ENCODE measurements at places on chromosomes 12 and 14.

- DNase-seq = peak; percentile 80
These were observed 92.9 kb downstream of the FAR2 start for GRCh38 chr12:29241821-29242591.

GRCh38 chr12:5705791-5706190 lies 239.3 kb downstream of the ANO2 start:
- no peak for DNase-seq

- no peak for DNase-seq
These were observed 16.7 kb downstream of the AK7 start for GRCh38 chr14:96408608-96409007.

- DNase-seq = peak; percentile 23
These were observed 105.6 kb downstream of the GPR135 start for GRCh38 chr14:59359431-59360124.

DNA sequence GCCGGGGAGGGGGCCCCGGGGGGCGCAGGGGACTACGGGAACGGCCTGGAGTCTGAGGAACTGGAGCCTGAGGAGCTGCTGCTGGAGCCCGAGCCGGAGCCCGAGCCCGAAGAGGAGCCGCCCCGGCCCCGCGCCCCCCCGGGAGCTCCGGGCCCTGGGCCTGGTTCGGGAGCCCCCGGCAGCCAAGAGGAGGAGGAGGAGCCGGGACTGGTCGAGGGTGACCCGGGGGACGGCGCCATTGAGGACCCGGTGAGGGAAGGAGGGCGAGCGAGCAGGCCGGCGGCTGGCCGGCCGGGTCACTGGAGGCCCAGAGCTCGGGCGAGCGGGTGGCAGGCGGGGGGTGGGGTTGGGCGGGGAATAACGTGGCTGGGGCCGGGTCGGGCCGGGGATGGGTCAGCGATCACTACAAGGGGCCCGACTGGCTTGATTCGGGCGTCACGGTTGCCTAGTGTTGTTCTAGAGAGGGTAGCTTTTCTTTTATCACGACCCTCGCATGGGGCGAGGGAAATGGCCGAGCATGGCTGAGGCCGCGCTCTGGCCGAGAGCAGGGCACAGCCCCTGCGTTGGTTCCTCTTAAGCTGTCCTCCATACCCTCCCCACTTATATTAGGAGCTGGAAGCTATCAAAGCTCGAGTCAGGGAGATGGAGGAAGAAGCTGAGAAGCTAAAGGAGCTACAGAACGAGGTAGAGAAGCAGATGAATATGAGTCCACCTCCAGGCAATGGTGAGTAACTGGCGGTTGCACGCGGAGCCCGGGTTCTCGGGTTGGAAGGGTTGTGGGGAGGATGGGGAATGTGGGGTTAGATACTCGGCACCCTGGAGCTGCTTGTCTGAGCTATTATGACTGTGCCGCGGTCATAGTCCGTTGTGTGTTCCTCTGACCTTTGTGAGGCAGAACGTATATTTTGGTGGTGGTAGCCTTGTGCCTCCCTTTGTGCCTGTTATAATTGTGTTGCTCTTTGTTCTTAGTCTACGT lies 603 bp downstream of the PABPN1 start:
- DNase-seq = peak; percentile 57

GRCh38 chr12:83084516-83085234 lies 398.0 kb downstream of the TMTC2 start:
- no peak for DNase-seq

DNA sequence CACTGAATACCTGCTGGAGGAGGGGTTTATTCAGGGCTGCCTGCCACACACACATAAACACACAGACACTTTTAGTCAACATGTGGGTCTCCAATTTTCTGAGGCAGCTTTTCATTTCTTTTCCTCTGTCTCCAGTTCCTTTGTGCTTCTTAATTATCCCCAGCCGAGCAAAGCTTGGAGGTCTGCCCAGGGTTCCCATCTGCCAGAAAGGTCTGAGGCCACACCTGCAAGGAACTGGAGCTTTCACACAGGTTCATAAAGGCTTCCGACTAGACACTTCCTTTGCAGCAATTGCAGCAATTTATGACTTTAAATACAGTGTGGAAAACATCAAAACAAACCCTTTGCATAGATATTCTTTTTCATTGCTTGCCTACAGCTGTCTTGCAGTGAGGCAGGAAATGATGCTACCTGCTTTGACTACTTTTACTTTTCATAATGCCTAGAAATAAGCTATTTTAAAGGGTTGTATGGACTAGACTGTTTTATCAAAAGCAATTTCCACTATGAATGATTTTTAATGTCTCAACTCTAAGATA lies 1318.9 kb downstream of the AACS start:
- DNase-seq = no peak

DNA sequence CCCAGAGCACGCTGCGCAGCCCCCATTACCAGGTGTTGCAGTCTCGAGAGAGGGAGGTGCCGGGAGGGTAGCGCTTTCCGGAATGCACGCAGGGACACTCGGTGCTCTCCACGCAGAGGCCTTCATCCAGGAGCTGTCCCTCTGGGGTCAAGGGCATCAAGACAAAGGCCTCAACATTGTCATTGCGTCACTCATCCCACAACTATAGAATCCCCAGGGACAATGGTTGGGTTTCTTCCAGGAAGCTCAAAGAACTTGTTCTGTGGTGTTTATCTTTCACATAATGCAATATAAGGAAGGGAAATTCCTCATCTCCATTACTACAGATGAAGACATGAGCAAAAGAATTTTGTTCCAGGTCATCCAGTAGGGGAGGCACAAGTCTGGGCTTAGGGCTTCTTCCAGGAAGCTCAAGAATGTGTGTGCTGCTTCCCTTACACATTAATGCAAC lies 52.1 kb downstream of the VWF start:
- DNase-seq = peak; percentile 75

GRCh38 chr14:91369628-91370445 lies 47.8 kb downstream of the CCDC88C start:
- DNase-seq = no peak

DNA sequence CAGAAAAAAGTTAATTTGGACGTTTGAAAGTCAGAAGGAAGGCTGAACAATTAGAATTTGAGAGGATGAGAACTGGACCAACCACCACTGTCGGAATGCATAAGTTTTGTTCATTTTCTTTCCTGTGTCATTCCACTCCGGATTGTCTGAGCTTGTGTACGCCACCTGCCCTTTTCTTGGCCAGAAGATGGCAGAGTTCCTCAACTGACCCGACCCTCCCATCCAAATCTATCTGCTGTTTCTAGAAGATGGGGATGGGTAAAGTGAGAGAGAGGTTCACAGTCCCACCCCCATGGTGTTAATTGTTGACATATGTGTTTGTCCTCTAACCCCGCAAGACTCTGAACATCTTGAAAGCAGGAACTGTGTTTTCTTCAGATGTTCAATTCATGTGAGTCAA lies 388.0 kb downstream of the VRK1 start:
- peak; percentile 7 for DNase-seq

DNA sequence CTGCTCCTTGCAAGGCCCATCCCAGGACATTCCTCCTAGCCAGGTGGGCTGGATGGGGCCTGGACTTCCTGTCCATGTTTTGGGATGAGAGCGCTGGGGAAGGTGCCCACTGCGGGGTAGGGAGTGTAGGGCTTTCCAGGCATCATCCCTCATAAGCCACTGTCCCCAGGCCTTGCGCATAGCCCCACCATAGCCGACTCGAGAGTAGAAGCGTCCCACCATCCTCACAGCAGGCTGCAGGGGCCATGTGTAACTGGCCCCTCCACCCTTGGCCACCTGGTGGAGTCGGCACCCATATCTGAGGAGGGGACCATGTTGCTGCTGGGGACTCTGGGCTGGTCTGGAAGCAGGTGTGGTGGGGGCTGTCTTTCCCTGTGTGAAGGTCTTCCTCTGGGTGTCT lies 30.5 kb downstream of the SH2B3 start:
- DNase-seq = no peak

GRCh38 chr12:4133636-4134447 lies 139.7 kb upstream of the CCND2 start:
- DNase-seq = no peak

DNA sequence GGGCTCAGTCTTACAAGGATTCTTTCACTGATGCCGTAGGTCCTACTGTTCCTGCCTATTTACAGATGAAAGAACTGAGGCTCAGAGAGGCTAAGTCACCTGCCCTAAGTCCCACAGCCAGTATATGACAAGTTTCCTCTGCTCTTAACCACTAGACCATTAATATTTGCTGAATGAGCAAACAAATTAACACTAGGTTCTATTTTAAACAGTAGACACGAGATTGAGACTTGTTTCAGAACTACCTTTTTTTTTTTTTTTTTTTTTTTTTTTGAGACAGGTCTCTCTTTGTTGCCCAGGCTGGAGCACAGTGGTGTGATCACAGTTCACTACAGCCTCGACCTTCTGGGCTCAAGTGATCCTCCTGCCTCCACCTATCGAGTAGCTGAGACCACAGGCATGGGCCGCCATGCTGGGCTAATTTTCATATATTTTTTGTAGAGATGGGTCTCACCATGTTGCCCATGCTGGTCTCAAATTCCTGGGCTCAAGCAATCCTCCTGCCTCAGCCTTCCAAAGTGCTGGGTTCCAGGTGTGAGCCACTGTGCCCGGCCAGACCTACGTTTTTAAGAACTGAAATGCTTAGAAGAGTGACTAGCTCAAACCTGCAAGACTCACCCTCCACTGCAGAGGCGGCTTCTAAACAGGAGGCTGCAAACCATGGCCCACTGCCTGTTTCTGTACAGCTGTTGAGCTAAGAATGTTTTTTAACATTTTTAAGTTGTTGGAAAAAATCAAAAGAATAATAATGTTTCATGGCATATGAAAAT lies 12.9 kb downstream of the SYNE3 start:
- DNase-seq = no peak

DNA sequence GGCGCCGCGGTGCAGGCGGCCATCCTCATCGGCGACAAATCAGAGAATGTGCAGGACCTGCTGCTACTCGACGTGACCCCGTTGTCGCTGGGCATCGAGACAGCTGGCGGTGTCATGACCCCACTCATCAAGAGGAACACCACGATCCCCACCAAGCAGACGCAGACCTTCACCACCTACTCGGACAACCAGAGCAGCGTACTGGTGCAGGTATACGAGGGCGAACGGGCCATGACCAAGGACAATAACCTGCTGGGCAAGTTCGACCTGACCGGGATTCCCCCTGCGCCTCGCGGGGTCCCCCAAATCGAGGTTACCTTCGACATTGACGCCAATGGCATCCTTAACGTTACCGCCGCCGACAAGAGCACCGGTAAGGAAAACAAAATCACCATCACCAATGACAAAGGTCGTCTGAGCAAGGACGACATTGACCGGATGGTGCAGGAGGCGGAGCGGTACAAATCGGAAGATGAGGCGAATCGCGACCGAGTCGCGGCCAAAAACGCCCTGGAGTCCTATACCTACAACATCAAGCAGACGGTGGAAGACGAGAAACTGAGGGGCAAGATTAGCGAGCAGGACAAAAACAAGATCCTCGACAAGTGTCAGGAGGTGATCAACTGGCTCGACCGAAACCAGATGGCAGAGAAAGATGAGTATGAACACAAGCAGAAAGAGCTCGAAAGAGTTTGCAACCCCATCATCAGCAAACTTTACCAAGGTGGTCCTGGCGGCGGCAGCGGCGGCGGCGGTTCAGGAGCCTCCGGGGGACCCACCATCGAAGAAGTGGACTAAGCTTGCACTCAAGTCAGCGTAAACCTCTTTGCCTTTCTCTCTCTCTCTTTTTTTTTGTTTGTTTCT lies 1.7 kb downstream of the HSPA2 start:
- DNase-seq = no peak

DNA sequence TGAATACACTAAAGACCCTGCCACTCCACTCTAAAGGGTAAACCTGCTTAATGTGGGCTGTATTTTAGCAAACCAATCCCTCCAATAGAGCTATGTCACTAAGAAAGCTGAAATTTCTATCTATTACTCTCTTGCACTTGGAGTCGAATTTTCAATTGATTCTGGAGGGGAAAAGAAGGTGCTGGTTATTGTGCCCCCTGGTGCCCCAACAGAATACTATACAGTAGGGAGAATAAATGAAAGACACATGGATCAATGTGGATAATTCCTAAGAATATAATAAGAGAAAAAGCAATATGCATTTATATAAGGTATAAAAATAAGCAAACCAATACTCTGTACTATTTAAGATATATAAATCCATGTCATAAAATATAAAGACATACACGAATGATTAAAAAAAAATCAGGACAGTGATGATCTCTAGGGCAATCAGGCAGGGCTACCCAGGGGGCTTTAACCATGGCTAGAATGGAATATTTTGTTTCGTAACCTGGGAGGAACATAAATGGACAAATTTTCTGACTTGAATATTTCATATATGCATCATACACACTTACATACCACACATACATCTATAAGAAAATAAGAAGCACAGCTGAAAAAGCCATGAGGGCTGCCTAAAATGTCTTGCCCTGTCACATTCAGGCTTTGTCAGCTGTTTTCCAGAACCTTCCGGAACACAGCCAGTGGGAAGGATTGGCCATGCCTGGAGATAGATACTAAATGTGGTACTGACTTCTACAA lies 54.4 kb downstream of the EFCAB11 start:
- peak; percentile 44 for DNase-seq

DNA sequence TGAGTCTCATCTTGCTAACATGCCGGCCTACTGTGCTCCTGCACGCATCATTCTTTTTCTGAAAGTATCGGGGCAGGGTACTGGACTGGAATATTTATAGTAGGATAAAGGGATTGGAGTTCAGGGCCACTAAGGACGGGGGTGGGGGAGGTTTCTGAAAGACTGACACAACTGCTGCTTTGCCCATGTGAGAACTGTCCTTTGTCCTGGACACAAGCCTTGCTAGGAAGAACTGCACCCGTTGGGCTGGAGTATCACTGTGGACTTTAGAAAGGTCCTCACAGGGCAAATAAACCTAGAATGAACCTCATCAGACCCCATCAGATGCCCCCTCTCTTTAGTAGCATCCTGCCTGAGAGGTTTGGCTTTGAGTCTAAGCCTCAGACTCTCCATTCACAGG lies 87.6 kb downstream of the PRMT8 start:
- no peak for DNase-seq

DNA sequence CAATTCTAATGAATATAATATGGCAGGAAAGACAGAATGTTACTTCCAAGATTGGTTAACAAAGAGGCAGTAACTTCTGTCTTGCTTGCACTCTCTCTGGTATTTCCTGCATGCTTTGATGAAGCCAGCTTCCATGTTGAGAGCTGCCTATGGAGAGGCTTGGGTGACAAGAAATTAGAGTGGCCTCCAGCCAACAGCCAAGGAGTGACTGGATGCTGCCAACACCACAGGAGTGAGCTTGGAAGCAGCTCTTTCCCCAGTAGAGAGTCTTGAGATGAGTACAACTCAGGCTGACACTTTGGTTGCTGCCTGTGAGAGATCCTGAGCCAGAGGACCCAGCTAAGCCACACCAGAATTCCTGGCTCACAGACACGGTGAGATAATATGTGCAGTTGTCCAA lies 183.1 kb downstream of the RMST start:
- DNase-seq = no peak

- DNase-seq = no peak
These were observed 96.1 kb upstream of the IFNG-AS1 start for GRCh38 chr12:67893022-67893580.

- peak; percentile 84 for DNase-seq
These were observed 23.0 kb downstream of the DIO3 start for GRCh38 chr14:101584055-101584859.

DNA sequence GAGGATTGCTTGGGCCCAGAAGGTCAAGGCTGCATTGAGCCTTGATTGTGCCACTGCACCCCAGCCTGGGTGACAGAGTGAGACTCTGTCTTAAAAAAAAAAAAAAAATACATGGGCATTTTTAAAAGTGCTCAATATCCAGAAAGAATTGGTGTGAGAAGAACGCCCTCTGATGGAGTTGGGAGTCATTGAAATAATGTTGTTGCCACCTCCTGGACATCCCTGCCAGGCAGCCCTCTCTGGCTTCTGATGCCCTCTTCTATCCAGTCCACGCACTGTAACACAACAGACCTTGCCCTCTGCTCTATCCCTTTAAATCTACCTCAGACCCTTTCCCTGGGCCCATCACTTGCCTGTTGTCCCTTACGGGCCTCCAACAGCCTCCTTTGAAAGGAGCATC lies 4.9 kb downstream of the PTGDR start:
- peak; percentile 11 for DNase-seq
